ENCODE measurements at places on chromosomes 3 and 15. TPM values are rescaled to one million over a fixed set of nuclear protein-coding genes. Genes with fewer than 3 reads are reported as not detected.

GRCh38 chr15:39511000-39511915 is 69.6 kb upstream of the THBS1 start:
- no peak for DNase-seq

Gene CHST2
- 28.0 TPM for polyA plus RNA-seq

Gene CKMT1A
- polyA plus RNA-seq, result 1.2 TPM

Gene PAQR9
- 0.82 TPM for polyA plus RNA-seq

DNA sequence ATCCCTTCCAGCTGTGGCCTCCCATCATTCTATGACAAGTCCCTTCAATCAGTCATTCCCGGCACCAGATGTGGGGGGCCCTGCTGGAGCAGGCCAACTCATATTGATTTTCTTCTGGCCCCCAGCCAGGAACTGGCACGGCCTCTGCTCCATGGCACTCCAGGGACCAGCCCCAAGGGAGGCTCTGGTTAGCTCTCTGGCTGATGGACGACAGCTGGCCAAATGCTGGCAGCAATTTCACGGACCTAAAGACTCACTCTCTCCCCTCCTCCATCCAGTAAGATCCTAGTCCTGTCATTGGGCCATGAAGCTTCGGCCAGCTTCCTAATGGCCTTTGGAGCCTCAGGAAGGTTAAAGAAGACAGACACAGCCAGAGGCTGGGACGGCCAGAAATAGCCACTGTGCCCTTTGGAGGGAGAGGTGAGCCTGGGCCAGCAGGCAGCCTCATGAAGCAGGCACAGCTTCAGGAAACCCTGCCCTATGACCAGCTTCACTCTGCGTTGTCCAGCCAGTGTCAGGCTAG is 131.0 kb downstream of the MEX3B start:
- DNase-seq, result no peak

DNA sequence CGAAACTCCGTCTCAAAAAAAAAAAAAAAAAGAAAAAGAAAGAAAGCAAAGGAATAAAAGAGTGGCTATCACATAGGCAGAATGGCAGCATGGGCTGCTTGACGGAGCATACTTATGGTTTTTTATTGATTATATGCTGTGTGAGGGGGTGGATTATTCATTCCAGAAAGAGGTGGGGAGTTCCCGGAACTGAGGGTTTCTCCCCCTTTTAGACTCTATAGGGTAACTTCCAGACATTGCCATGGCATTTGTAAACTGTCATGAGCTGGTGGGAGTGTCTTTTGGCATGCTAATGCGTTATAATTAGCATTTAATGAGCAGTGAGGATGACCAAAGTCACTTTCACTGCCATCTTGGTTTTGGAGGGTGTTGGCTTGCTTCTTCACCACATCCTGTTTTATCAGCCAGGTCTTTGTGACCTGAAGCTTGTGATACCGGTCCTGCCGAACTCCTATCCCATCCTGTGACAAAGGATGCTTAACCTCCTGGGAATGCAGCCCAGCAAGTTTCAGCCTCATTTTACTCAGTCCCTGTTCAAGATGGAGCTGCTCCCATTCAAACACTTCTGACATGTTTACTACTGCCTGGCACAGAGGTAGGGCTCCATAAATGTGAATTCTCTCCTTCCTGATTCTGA is 15.8 kb upstream of the ABHD17C start:
- no peak for DNase-seq

Gene CYP8B1
- polyA plus RNA-seq, result 1.1 TPM

DNA sequence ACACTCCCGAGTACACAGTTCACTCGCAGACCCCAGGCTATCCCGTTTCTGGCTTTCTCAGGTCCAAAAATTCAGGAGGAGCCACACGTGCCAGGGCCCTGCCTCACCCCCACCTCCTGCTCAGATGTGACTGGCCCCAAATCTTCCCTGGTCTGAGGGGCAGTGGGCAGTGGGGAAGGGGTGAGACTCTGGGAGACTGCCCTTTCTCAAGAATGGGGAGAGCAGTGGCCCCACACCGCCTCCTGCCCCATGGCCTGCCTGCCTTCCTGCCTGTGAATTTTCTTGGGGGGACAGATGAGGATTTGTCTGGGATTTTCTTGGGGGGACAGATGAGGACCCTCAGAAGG is 174.6 kb downstream of the MEGF11 start:
- no peak for DNase-seq

GRCh38 chr15:44956388-44956787 is at the start of gene TERB2:
TSS of gene TERB2 (plus strand) at chr15:44956687. CDS start at chr15:44956719, 32 bp downstream.
- DNase-seq, result no peak

- DNase-seq, result no peak
These were observed 77.1 kb downstream of the SLC25A26 start for GRCh38 chr3:66297900-66298299.

Measured in right renal pelvis (tissue), 4 donors.